ENCODE measurements at places on chromosomes 2 and 18.

GRCh38 chr2:27531983-27532382 lies 35.3 kb downstream of the GCKR start:
- DNase-seq = no peak

GRCh38 chr2:104481341-104481740 lies 372.6 kb upstream of the POU3F3 start:
- no peak for DNase-seq

GRCh38 chr18:48829443-48830149 lies 121.2 kb downstream of the SMAD7 start:
- peak; percentile 77 for DNase-seq

DNA sequence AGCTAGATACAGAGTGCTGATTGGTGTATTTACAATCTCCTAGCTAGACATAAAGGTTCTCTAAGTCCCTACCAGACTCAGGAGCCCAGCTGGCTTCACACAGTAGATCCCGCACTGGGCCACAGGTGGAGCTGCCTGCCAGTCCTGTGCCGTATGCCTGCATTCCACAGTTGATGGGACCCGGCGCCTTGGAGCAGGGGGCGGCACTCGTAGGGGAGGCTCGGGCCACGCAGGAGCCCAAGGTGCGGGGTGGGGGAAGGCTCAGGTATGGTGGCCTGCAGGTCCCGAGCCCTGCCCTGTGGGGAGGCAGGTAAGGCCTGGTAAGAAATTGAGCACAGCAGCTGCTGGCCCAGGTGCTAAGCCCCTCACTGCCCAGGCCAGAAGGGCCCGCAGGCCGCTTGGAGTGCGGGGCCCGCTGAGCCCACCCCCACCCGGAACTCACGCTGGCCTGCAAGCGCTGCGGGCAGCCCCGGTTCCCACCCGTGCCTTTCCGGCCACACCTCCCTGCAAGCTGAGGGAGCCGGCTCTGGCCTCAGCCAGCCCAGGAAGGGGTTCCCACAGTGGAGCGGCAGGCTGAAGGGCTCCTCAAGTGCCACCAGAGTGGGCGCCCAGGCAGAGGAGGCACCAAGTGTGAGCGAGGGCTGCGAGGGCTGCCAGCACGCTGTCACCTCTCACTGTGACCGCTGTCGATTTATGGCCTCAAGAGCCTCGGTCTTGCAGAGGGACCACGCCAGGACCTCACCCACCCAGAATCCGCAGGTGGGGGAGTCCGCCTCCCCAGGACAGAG lies 76.5 kb downstream of the MEX3C start:
- DNase-seq = no peak

- peak; percentile 37 for DNase-seq
Measured at GRCh38 chr2:50344509-50345106, 687.3 kb downstream of the NRXN1 start.

DNA sequence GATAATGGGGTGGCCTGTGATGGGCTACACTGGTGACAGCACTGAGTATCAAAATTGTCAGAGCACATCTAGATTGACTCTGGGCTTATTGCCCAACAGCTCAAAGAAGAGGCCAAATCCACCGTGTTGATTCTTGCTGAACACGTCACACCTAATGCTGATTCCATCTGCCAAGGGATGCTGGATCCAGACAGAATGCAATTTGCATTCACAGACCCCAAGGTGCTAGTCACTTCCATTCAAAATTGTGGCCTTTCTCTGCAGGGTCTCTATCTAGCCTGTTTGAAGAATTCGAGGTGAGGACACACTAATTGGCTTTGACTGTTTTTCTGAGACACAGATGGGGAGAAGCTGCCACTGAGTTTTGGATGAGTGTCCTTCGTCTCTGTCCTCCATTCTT lies 13.5 kb upstream of the GPR39 start:
- no peak for DNase-seq

- DNase-seq = no peak
Measured at GRCh38 chr2:150470435-150470834, 17.0 kb downstream of the RND3 start.

- DNase-seq = no peak
Measured at GRCh38 chr2:121635371-121635770, 13.9 kb downstream of the CLASP1 start.

DNA sequence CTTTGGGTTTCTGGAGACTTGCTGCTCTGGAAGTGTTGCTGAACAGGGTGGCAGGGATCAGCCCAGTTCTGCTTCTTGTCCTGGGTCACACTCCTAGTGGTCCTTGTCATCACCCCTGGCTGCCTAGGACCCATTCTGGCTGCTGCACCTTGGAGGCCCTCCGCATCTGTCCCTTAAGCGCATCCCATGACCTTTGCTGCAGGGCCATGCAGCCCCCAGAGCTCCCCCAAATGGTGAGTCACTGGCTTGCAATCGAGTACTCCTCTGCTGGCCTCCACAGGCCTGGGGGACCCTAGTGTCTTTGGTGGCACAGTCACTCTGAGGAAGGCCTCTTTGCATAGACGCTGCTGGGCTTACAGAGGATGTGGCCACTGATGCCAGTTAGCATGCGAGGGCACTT lies 188.5 kb downstream of the ASB1 start:
- no peak for DNase-seq

DNA sequence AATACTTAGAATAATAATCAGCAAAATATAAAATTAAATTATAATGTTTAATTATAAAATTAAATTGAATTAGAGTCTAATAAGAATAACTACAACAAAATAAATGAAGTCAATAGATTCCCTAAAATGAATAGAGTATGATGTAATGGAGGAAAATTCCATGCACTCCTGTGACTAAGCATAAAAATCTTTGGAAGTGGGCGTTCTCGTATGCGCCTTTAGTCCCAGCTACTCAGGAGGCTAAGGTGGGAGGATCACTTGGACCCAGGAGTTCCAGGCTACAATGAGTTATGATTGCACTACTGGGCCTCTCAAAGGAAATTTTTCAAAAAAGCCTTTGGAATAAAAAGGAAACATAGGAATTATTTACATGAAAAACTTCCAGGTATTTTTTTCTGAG lies 955.4 kb upstream of the POU3F3 start:
- no peak for DNase-seq

Data from right cardiac atrium (tissue), 5 donors.